ENCODE measurements at places on chromosomes 4 and X. TPM values are rescaled to one million over a fixed set of nuclear protein-coding genes. Genes with fewer than 3 reads are reported as not detected.

DNA sequence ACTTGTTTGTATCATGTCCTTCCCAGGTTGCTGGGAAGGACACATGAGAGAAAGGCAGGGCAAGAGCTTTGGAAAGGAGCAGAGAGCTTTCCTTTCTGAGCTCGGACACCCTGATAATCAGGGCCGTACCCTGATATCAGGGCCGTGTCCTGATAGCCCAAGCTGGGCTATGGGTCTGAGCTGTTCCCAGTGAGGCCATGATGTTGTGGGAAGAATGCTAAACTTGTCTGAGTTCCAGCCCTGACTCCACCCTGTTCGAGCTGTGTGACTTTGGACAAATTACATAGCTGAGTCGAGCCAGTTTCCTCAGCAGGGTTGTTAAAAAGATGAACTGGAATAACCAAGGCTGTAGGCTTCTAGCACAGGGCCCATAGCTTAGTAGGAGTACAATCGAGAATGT lies 3.3 kb upstream of the CXCR3 start:
- no peak for DNase-seq

- no peak for DNase-seq
Measured at GRCh38 chr4:48761286-48761685, 18.8 kb downstream of the FRYL start.

DNA sequence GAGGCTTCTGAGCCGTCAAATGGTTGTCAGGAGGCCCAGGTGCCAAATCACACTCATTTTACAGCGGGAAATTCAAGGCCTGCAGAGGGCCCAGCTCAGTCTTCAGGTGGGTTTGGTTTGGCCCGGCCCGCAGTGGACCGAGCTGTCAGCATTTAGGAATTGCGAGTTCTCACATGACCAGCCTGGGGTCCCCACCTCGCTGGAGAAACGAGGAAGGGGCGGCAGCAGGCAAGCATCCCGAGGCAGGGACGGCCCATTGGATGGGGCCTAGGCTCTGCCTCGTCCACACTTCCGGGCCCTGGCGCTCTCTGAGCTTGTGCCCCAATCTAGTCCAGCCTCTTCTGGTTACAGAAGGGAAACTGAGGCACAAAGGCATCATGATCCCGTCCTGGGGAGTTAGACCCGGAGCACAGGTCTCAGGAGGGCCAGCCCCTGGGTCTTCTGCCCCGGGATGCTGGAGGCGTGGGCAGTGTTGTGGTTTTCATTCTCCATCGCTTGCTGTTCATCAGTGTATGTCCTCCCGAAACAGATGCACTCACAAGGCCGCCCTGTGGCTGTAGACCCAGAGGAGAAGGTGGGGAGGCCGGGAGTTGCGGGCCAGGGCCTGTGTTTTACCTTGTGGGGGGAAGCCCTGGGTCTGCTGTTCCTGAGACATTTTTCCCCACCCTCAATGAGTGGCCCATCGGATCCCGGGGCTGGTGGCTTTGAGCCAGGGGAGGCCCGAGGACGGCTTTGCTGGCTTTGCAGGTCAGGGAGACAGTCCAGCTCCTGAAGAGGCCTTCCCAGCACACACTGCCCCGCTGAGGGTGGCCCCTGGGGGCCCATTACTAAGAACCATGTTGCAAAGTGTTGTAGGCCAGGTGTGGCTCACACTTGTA lies 8.9 kb downstream of the PSAPL1 start:
- no peak for DNase-seq

GRCh38 chrX:120726294-120726693 lies 96.4 kb upstream of the C1GALT1C1 start:
- no peak for DNase-seq

DNA sequence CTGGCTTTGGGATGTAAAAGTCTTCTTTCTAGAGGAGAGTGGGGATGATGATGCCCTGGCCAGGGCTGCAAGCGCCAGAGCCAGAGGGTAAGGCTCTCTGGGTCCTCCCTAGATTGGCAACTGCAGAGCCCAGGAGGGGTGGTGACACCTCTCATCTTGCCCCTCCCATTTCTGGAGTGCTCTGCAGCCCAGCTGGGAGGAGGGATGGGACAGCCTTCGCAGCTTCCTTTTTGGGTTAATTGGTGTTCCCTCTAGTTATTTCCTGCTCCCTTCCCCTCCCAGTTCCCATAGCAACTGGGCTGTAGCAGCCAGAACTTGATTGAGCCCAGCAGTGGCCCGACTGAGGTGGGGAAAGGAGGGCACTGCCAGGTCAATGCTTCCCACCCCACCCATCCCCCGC lies 19.2 kb downstream of the NALF2 start:
- DNase-seq: no peak

DNA sequence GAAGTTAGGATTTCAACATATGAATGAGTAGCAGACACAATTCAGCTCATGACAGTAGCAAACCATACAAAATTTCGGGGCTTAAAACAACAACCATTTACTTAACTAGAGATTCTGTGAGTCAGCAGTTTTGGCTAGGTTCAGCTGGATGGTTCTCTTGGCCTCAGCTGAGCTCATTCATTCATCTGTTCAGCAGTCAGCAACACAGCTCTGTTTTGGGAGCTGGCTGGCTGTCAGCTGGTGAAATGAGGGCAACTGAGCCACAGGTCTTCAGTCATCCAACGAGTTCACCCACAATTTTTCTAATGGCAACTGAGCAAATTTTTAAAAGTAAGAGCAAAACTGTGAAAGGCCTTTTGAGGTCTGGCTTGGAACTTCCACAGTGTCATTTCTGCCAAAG lies 2005.1 kb upstream of the AGA start:
- DNase-seq: no peak

DNA sequence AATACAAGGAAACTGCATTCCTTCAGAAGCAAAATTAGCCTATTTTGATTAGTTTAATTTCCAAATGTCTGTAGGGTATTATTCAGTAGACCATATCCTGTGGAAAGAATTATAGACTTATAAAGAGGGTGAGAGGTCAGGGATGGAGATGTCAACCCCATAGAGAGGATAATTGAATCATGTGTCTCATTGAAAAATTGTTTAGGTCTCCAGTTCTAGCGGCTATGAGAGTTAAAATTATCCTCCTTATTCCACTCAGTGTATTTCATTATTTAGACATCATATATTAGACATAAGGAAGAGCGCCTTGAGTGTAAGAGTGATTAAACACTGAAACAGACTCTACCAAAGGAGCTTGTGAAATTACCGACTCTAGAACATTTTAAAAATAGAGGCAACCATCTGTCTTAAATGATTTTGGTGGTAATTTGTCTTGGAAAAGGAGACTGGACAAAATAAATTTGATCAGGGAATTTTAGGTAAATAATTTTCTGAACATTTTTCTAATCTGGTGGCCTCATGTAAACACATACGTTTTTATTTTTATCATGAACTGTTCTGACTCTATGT lies 654.4 kb upstream of the TENM3 start:
- DNase-seq: no peak

DNA sequence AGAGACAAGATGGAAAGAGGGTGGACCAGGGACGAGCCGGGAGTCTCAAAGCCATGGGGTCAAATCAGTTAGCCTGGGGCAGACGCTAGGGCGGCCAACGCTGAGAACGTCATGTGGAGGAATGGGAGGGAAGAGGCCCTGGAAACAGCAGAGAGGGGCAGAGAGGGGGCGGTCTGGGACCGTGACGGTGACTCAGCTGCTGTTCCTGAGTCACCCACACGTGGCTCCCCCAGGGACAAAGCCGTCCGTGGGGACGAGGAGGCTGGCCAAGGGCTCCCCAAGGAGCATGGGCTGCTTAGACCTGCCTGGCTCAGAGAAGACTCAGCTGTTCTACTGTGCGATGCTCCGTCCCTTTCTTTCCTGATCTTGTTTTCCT lies 108.4 kb upstream of the LRPAP1 start:
- DNase-seq: no peak

DNA sequence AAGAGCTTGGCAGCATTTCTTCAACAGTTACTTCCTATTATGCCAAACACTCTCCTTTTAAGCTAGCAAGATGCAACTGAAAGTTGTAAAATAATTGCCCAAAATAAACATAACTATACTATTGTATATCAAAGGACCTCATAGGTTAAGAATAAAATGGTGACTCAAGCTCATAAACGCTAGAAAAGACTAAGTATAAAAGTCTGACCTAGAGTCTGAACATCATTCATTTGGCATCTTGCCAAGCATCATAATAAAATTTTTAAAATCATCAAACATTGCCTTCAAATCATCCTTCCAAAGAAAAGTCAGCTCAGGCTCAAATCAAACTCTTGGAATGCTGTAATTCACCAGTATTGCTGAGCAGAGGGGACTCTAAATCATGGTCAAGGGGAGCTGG lies 281.2 kb downstream of the QDPR start:
- no peak for DNase-seq

GRCh38 chr4:72679666-72680065 lies 110.6 kb upstream of the ADAMTS3 start:
- no peak for DNase-seq

GRCh38 chr4:8919651-8920288 lies 48.1 kb upstream of the HMX1 start:
- no peak for DNase-seq

DNA sequence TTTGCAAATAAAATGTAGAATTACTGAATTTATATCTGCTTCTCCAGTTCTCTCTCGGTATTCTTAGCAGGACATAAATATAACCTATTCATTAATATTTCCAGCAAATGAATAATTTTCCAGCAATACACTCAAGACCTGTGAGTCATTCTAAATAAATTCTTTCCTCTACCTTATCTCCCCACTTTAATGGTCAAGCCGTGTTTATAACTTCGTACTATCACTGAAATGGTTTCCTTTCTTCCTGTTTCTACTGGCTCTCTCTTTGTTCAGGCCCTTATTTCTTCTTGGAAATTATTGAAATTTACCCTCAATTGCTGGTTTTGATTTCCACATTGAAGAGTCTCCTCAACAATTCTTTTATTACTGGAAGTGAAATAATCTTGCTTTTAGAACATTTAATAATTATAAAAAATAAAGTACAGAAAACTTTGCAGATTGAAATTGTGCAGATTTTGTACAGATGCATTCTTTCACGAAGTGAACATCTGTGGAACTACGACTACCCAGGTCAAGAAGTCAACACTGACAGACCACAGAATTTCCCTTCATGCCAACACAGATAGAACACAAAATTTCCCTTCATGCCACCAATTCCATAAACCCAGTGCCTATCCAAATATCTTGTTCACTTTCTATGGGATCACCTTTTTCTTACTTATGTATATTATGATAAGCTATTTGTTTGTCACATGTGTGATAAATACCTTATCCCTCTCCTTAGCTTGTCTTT lies 205.7 kb downstream of the FAT4 start:
- peak; percentile 66 for DNase-seq

DNA sequence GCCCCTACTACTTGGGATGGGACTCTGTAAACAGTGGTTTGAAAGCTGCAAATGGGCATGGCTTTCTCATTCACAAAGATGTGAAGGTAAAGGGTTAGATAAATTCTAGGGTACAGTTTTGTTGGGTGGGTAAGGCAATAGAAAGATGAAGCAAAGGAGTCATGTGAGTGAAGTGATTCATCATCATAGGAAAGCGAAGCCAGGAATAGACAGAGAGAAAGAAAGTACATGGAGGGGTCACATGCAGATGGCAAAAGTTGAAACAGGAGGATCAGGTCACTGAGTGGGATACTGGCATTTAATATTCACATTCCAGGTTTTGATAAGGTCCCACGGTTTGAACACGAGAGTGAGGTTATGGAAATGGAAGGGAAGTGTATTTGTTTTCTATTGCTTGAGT lies 8.2 kb upstream of the ABCG2 start:
- no peak for DNase-seq

DNA sequence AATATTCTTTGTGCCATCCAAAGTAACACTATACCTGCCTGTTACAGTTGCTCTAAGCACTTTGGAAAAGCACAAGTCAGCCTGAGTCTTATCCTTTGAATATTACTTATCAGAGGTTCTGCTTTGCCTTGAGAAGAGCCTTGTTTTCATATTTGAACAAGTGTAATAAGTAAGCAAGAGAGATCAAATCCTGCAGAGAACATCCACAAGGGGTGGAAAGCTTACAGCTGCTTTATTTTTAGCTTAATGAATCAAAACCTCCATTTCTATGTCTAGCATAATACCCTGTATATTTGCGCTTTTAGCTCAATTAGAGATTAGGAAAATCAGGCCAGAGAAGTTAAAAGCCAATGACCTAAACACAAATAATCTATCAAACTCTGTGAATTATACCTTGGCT lies 139.8 kb downstream of the CDS1 start:
- DNase-seq: no peak

GRCh38 chrX:2907295-2907694 lies 21.8 kb downstream of the ARSD start:
- no peak for DNase-seq

DNA sequence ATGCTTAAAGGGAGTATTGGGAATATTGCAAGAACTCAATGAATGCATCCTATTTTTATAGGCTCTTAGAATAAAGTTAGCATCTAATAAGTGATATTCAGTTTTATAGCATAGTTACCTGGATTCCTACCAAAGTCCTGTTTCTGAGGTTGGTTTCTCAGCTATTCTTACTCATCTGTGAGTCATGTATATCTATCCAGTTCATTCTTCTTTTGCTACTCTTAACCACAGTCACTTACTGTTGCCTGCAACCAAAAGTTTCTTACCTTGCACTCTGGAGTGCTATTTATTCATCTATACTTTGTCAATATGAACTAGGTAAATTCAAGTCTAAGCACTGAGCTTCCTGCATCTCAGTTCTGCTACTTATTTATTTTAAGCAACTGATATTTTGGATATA lies 322.5 kb downstream of the HS3ST1 start:
- no peak for DNase-seq

The SULT1B1 gene
- 55.5 TPM for total RNA-seq

The SCLT1 gene
- 16.2 TPM for total RNA-seq

The UBL4A gene
- total RNA-seq: 47.5 TPM

The CENPI gene
- 44.7 TPM for total RNA-seq

The SHROOM4 gene
- 39.5 TPM for total RNA-seq

The IL21 gene
- not detected for total RNA-seq

The MAGEA1 gene
- 0.07 TPM for total RNA-seq

The MAML3 gene
- 9.5 TPM for total RNA-seq

The CCNQ gene
- total RNA-seq: 40.4 TPM

The SHROOM2 gene
- total RNA-seq: 5.1 TPM

All from pulmonary artery endothelial cell (primary cell).